Activated CD8-positive, alpha-beta T cell treated with anti-CD3 and anti-CD28 coated beads, Interleukin-2, amount 10 ng/mL, durations not matched to agents 7 days and 5 days (primary cell): ENCODE measurements at places on chromosomes 12 and 14. TPM values are rescaled to one million over a fixed set of nuclear protein-coding genes. Genes with fewer than 3 reads are reported as not detected.

- DNase-seq: no peak
- H3K4me3 ChIP-seq: no peak overlapping the region
- H3K4me1 ChIP-seq: peaks cover 27% of the 10 kb centered on the region
These were observed 32.8 kb downstream of the HECTD4 start for GRCh38 chr12:112349431-112349830.

- H3K27ac ChIP-seq: peak overlapping the region; percentile 48
- peaks cover 2% of the 10 kb centered on the region for H3K36me3 ChIP-seq
- H3K27me3 ChIP-seq: no peaks in the 10 kb centered on the region
- DNase-seq: no peak
- no peak overlapping the region for H3K4me3 ChIP-seq
These were observed 493.6 kb downstream of the PCNX1 start for GRCh38 chr14:71400871-71401321.

DNA sequence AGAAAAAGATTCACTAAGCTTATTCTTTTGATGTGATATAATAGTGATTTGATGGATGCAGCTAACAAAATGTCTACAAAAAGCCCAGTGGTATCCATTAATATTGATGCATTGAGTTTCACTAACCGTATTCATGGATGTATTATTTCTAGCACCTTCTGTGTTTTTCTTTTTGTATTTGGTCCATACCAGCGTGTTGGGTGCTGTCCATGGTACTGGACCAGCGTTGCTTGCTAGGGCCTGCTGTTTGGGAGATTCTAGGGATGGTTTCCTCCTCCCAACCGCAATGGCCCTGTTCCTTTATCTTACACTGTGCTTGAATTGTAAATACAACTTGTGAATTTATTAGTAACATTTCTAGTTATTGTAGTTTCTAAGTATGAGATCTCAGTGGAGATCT is 31.7 kb downstream of the ANO4 start:
- DNase-seq: peak; percentile 46
- no peak overlapping the region for H3K4me3 ChIP-seq
- no peaks in the 10 kb centered on the region for H3K4me1 ChIP-seq

DNA sequence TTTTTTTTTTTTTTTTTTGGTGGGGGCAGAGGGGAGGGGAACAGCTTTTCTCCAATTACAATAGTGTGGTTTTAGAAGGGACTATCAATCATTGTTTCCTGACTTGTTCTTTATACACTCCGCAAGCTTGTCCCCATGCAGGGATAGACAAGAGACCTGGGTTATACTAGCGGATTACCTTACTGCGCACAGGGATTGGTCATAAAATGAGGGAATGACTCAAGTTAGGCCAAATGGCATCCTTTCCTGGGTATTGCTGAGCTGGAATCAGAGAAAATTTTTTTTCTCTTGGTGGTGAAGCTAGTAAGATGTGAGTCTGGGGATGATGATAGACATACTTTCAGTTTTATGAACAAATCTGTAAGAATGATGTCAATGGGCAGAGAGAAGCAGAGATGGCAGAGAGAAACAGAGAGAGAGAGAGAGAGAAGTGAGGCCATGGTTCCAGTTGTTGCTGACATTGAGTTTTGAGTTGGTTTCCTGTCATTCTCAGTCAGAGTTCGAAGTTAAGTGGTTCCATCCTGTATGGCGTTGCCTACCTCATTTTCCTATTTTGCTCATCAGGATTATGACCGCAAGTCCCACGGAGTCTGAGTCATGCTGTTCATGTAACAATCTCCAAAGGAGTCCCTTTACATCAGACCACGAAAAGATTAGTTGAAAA is 59.1 kb upstream of the OTOGL start:
- no peaks in the 10 kb centered on the region for H3K36me3 ChIP-seq
- H3K27me3 ChIP-seq: no peaks in the 10 kb centered on the region
- no peak overlapping the region for H3K27ac ChIP-seq

GRCh38 chr14:69153873-69154270 is 953 bp upstream of the DCAF5 start:
- H3K4me1 ChIP-seq: peaks cover 28% of the 10 kb centered on the region
- H3K27ac ChIP-seq: peak overlapping the region; percentile 86
- H3K27me3 ChIP-seq: peaks cover 27% of the 10 kb centered on the region

DNA sequence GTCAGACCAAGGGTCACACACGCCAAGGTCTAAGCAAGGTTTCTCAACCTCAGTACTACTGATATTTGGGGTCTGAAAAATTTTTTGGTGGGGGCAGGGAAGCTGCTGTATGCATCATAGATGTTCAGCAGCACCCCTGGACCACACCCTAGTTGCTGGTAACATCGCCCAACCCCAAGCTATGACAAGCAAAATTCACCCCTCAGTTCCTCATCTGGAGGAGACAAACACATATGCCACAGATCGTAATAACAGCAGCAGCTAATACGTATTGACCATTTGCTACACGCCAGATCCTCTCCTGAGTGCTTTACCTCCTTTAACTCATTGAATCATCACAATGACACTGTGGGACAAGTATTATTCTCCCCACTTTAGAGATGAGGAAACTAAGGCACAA is 46.4 kb downstream of the ACTN1 start:
- H3K4me3 ChIP-seq: no peak overlapping the region
- no peak overlapping the region for H3K27ac ChIP-seq
- no peak for DNase-seq
- peaks cover 51% of the 10 kb centered on the region for H3K4me1 ChIP-seq

- H3K27ac ChIP-seq: no peak overlapping the region
- H3K27me3 ChIP-seq: peaks cover 10% of the 10 kb centered on the region
- peak; percentile 61 for DNase-seq
- peaks cover 4% of the 10 kb centered on the region for H3K4me1 ChIP-seq
- H3K36me3 ChIP-seq: no peaks in the 10 kb centered on the region
These were observed 16.4 kb downstream of the ACVRL1 start for GRCh38 chr12:51923506-51924365.

DNA sequence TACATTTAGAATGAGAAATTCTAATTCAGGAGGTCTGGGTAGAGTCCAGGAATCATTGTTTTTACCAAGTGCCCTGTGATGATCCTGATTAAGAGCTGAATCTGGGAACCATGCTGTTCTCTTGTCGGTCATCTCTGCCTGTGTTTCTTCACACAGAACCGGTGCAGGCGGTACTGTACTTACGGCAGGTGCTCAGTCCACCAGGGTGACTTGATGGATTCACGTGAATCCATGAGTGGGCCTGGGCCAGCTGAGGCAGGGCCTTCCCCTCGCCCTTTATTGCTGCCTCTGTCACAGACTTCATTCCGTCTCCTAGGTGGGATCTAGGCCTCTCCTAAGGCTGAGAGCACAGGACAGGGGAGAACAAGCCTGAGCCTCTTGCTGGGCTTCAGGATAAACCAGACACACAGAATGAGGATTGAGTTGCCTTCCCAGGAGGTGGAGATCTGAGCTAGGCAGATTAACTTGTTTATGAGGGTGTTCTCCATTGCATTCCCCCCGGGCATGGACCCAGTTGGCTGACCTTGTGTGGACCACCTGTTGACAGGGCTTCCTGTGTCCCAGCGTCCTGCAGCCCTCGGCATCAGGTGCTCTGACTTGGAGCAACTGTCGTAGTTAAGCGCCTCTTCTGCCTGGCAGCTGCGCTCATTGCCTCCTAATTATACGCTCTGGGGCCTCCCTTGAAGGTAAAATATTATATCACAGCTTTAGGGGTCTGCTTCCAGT is 42.1 kb downstream of the B4GALNT3 start:
- DNase-seq: no peak
- peaks cover 11% of the 10 kb centered on the region for H3K27me3 ChIP-seq
- H3K4me3 ChIP-seq: no peak overlapping the region
- H3K27ac ChIP-seq: no peak overlapping the region
- no peaks in the 10 kb centered on the region for H3K36me3 ChIP-seq

DNA sequence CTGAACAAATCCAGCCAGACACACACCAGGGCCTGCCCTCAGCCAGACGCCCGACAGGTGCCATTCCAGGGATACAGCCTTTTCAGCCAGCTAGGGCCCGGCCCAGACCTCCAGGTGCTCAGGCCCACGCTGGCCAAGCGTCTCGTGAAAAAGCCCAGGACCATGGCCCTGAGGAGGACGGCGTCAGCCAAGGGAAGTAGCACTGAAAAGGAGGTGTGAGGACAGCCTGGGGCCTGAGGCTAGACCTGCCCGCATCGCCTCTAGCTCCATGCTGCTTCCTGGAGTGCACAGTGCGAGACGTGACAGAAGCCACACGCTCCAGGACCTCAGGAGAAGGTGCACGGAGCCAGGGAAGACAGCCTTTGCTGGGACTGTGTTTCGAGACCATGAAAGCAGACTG is 29.8 kb downstream of the GOLGA3 start:
- H3K4me1 ChIP-seq: no peaks in the 10 kb centered on the region
- no peak overlapping the region for H3K27ac ChIP-seq
- no peaks in the 10 kb centered on the region for H3K27me3 ChIP-seq
- H3K4me3 ChIP-seq: no peak overlapping the region

- H3K4me3 ChIP-seq: no peak overlapping the region
- H3K27me3 ChIP-seq: no peaks in the 10 kb centered on the region
- no peak for DNase-seq
- peaks cover 14% of the 10 kb centered on the region for H3K4me1 ChIP-seq
- peaks cover 12% of the 10 kb centered on the region for H3K36me3 ChIP-seq
These were observed 73.8 kb upstream of the ARID2 start for GRCh38 chr12:45655743-45656142.

DNA sequence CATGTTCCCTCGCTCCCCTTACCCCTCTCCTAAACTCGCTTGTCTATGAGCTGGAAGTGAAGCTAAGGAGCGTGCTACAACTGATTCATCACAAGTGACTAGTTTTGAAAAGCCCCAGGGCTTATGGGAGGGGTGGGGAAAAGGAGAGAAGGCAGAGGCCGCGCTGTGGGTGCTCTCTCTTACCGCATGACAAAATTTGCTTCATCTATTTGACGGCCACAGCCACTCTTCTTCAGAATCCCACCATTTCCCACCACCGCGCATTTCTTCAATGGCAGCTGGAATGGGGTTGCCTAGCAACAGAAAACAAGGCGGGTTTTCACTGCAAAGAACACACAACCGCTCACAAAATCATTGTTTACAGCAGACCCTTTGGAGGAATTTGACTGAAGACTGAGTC is 79.4 kb downstream of the ST8SIA1 start:
- H3K27me3 ChIP-seq: peaks cover 3% of the 10 kb centered on the region
- H3K4me3 ChIP-seq: no peak overlapping the region
- no peak overlapping the region for H3K27ac ChIP-seq
- H3K36me3 ChIP-seq: no peaks in the 10 kb centered on the region

DNA sequence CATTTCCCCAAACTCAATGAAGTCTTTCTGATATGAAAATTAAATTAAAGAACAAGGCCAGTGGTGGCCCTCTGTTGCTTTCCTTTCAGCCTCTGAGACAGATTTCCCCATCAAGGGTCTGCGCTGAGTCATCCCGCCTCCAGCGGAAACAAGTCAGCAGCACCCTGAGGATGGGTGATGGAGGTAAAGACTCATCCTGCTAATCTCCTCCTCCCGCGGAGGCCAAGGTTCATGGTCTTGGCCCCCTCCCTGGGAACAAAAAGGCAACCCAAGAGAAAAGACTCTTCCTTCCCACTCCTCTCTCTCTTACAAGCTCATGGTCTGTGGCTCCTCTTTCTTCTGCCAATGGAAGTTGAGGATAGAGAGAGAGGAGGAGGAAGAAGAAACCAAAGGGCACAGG is 9.0 kb upstream of the NUMB start:
- no peaks in the 10 kb centered on the region for H3K36me3 ChIP-seq
- no peak for DNase-seq
- H3K27ac ChIP-seq: no peak overlapping the region
- H3K27me3 ChIP-seq: no peaks in the 10 kb centered on the region

GRCh38 chr12:46222636-46223035 is 46.2 kb downstream of the SLC38A1 start:
- H3K4me3 ChIP-seq: no peak overlapping the region
- peaks cover 91% of the 10 kb centered on the region for H3K36me3 ChIP-seq
- H3K27ac ChIP-seq: peak overlapping the region; percentile 84
- peaks cover 86% of the 10 kb centered on the region for H3K4me1 ChIP-seq
- no peaks in the 10 kb centered on the region for H3K27me3 ChIP-seq

The ABCC9 gene
- not detected for total RNA-seq

The ADSS1 gene
- total RNA-seq: 1.8 TPM

The FKBP4 gene
- 102 TPM for total RNA-seq

The DLK1 gene
- not detected for total RNA-seq

The KRT73 gene
- total RNA-seq: 0.45 TPM

The CEBPE gene
- 0.50 TPM for total RNA-seq

The ABCD2 gene
- total RNA-seq: 24.4 TPM
